Ecto neural progenitor cell (in vitro differentiated cells): ENCODE measurements at places on chromosomes 2 and 18.

- DNase-seq: no peak
These were observed 510.3 kb downstream of the RNF144A start for GRCh38 chr2:7427293-7428060.

DNA sequence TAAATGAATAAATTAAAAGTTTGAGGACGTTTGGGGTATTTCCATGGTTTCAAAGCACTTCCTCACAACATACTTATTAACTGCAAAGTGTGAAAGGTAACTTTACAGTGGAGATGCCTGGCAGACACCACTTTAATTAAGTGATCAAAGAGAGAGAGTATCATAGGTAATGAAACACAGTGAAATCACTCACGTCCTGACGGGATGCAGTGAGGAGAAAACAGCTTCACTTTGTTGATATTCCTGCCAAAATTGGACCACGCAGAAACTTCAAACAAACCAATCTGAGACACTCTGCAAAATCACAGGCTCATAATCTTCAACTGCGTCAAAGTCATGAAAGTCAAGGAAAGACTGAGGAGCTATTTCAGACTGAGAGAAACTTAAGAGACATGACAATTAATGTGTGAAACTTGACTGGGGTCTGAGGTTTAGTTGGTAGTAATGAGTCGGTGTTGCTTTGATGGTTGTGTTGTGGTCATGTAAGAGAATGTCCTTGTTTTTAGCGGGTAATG, 66.0 kb upstream of the ITGB6 start:
- DNase-seq: no peak

- DNase-seq: no peak
These were observed 34.9 kb downstream of the EFR3B start for GRCh38 chr2:25076749-25077148.

DNA sequence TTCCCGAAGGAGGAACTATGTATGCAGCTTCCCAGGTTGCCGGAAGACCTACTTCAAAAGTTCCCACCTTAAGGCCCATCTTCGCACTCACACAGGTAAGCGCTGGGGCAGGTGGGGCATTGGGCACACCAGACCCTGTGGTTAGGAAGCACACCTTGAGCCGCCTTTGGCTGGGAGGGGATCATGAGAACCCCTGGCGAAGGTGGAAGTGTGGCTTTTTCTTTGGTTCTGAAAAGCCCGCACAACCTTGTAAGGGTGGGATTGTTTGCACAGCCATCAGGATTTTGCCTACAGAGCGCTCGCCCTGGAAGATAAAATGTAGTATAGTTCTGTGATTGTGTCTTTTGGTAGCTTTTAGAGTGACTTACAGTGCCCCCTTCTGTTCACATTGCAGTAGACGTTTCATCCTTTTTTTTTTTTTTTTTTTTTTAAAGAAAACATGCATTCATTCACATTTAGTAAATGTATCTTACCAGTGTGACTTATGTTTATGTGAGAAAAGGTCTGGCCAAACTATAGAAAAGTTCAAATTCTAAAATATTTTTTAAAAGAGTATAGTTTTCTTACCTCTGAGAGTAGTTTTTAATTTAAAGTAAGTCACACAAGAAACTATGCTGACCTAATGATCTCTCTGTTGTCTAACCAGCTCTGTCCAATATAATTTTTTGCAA, 5.3 kb downstream of the KLF11 start:
- DNase-seq: no peak

- DNase-seq: no peak
These were observed 300.0 kb upstream of the CHAC2 start for GRCh38 chr2:53467467-53468180.

DNA sequence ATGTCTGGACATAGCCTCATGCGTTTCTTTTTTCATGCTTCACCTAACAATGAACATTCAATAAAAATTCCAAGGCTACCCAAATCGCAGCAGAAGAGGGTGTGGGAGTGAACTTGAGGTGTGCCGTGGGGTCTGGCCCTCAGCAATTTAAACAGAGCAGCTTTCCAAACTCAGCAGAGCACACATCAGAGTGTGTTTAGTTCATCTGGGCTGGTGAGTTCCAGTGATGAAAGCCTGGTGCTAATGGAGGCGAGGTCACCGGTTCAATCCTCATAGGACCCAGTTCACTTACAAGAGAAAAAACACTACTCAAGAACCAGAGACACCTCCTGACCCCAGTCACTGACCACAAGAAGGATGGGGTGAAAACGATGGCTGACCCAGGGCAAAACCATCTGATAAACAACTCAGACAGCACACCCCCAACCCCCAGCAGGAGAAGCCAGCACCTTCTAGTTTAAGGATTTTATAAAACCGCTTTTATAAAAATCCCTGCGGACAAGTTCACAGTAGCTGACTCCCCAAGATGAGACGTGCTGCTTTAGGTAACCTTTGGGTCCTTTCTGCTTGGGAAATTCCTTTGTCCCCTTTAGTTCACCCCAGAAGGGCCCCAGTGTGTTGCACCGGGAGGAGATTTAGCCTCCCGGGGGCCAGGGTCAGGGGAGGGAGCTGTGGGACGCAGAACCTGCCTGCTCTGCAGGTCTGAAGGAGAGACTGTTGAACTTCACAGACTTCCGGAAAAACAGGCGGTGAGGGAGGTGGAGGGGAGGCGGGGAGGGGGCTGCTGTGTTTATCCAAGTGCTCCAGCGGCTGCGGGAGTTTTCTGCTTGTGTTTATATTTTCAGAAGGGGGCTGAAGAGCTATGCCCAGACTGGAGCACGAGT, 152.7 kb upstream of the SOX11 start:
- no peak for DNase-seq

DNA sequence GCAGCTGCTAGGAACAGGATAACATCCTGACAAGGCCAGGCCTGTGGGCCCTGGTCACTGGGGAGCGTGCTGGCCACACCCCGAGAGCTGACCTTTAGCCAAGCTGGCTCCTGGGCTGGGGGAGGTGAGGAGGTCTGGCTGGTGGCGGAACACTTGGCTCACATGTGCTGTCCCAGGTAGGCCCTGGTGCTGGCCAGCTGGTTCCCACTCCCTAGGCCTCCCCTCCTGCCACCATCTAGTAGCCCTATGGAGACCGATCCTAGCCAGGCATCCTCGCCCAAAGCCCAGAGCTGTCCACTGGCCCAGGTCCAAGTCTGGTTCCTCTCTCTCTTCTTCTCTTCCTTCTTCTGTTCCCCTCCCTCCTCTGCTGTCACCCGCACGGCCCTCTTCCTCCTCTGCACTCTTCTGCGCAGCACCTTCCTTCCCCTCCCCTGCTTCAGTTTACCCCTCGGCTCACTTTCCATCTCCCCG, 52.4 kb downstream of the TNS1 start:
- no peak for DNase-seq
